ENCODE measurements at places on chromosomes 2 and 18. TPM values are rescaled to one million over a fixed set of nuclear protein-coding genes. Genes with fewer than 3 reads are reported as not detected.

- no peak overlapping the region for H3K27ac ChIP-seq
- no peak overlapping the region for H3K4me3 ChIP-seq
- H3K36me3 ChIP-seq, result no peaks in the 10 kb centered on the region
- DNase-seq, result no peak
- H3K27me3 ChIP-seq, result no peaks in the 10 kb centered on the region
Measured at GRCh38 chr2:203623096-203623495, 83.3 kb upstream of the CD28 start.

- no peak for DNase-seq
- no peaks in the 10 kb centered on the region for H3K36me3 ChIP-seq
- no peaks in the 10 kb centered on the region for H3K27me3 ChIP-seq
- no peak overlapping the region for H3K27ac ChIP-seq
Measured at GRCh38 chr2:119836455-119837142, 76.9 kb downstream of the PTPN4 start.

- H3K36me3 ChIP-seq, result no peaks in the 10 kb centered on the region
- H3K4me3 ChIP-seq, result no peak overlapping the region
- no peaks in the 10 kb centered on the region for H3K4me1 ChIP-seq
- no peak for DNase-seq
- no peaks in the 10 kb centered on the region for H3K27me3 ChIP-seq
Measured at GRCh38 chr2:219918944-219919343, 291.5 kb downstream of the SLC4A3 start.

DNA sequence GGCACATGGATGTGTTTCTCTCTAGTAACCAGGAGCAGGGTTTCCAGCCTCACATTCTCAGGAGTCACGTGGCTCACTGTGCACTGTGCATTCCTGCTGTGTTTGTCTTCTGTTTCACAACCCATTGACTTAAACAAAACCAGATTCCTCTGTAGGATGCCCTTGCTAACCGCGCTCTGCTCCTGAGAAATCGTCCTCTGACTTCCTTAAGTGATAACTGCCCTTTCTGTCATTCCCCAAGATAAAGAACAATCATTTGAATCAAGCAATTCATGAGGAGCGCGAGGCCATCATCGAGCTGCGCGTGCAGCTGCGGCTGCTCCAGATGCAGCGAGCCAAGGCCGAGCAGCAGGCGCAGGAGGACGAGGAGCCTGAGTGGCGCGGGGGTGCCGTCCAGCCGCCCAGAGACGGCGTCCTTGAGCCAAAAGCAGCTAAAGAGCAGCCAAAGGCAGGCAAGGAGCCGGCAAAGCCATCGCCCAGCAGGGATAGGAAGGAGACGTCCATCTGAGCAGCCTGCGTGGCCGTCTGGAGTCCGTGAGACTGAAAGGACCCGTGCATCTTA, 60.2 kb downstream of the RALBP1 start:
- no peaks in the 10 kb centered on the region for H3K27me3 ChIP-seq
- no peak overlapping the region for H3K27ac ChIP-seq

DNA sequence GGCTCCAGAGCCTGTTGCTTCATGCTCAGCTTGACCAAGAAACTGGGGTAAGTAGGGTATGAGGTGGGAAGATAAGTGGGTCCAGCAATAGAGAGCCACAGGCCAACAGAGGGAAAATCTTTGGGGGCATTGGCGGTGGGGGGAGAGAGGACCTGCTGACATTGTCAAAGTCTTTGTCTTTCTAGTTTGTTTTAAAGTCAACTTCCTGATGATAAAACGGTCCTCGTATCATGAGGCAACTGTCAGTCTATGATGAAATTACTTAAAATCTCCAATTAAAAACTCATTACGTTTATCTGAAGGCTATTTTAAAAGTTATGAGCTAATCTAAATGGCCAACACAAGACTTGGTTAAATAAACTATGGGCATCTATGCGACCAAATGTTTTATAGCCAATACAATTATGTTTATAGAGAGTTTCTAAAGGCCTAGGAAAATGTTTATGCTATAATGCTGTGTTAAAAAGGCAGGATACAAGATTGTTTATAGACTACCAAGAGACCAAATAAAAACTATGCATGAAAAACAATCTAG, 84.4 kb upstream of the CD28 start:
- no peaks in the 10 kb centered on the region for H3K27me3 ChIP-seq
- no peaks in the 10 kb centered on the region for H3K36me3 ChIP-seq
- no peak overlapping the region for H3K4me3 ChIP-seq

GRCh38 chr2:70680735-70681134, 87.3 kb downstream of the ADD2 start:
- no peak overlapping the region for H3K4me3 ChIP-seq
- no peak for DNase-seq
- H3K27me3 ChIP-seq, result no peaks in the 10 kb centered on the region
- no peaks in the 10 kb centered on the region for H3K4me1 ChIP-seq
- no peaks in the 10 kb centered on the region for H3K36me3 ChIP-seq

GRCh38 chr2:58638256-58638805, 397.2 kb upstream of the FANCL start:
- no peaks in the 10 kb centered on the region for H3K27me3 ChIP-seq
- no peaks in the 10 kb centered on the region for H3K36me3 ChIP-seq
- no peaks in the 10 kb centered on the region for H3K4me1 ChIP-seq
- H3K27ac ChIP-seq, result no peak overlapping the region
- no peak for DNase-seq

GRCh38 chr2:117536139-117536538, 278.4 kb upstream of the DDX18 start:
- DNase-seq, result no peak
- no peak overlapping the region for H3K27ac ChIP-seq
- H3K4me3 ChIP-seq, result no peak overlapping the region
- no peaks in the 10 kb centered on the region for H3K36me3 ChIP-seq
- H3K4me1 ChIP-seq, result no peaks in the 10 kb centered on the region

- peaks cover 46% of the 10 kb centered on the region for H3K4me1 ChIP-seq
- H3K4me3 ChIP-seq, result peak overlapping the region; percentile 22
Measured at GRCh38 chr2:11830708-11831301, 84.4 kb downstream of the LPIN1 start.

DNA sequence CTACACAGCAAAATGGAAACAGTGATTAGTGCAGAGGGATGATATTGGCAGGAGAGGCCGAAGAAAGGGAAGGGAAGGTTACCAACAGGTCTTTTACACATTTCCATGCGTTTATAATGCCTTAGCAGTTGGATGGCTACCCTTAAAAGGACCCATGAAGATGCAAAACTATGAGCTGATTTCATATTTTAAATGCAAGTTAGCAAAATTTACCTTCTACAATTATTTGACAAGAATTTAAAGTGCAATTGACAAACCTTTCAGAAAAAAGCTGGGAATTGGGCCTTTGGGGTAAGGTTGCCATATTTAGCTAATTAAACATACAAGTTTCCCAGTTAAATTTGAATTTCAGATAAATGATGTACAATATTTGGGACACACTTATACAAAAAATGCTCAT, 13.3 kb downstream of the DNER start:
- no peak overlapping the region for H3K27ac ChIP-seq
- no peak for DNase-seq
- H3K27me3 ChIP-seq, result no peaks in the 10 kb centered on the region
- no peaks in the 10 kb centered on the region for H3K36me3 ChIP-seq
- no peak overlapping the region for H3K4me3 ChIP-seq

GRCh38 chr2:43276962-43277391, 50.6 kb upstream of the ZFP36L2 start:
- H3K36me3 ChIP-seq, result peaks cover 9% of the 10 kb centered on the region
- peaks cover 14% of the 10 kb centered on the region for H3K4me1 ChIP-seq
- no peaks in the 10 kb centered on the region for H3K27me3 ChIP-seq
- no peak overlapping the region for H3K27ac ChIP-seq
- no peak overlapping the region for H3K4me3 ChIP-seq

DNA sequence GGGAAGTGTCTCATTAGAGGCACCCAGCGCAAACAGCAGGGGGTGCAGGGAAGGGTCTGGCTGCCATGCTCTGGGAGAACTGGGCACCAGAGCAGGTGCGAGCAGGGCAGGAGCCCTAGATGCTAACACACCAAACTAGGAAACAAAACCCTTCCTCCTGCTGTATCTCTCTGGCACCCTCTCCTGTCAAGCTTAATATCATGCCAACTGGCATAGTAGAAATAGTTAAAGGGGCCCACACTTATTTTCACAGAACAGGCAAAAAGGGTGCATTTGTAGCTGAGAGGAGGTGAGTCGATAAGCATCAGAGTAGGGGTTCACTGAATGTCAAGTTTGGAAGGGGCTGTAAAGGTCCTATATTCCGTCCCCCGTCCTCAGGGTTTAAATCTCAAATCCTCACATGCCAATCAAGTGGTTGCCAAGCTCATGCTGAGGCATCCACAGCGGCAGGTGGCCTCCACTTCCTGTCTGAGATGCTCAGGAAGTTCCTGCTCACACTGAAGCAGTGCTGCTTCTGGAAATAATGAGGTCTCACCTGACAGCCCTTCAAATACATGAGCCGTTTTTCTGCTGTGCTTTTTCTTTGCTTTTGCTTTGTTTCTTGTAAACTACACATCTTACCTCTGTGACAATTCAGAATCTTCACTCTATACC, 14.9 kb upstream of the ACKR3 start:
- DNase-seq, result no peak
- H3K27ac ChIP-seq, result no peak overlapping the region
- H3K4me1 ChIP-seq, result peaks cover 36% of the 10 kb centered on the region
- H3K36me3 ChIP-seq, result no peaks in the 10 kb centered on the region

Gene DARS1
- 53.0 TPM for polyA plus RNA-seq

DNA sequence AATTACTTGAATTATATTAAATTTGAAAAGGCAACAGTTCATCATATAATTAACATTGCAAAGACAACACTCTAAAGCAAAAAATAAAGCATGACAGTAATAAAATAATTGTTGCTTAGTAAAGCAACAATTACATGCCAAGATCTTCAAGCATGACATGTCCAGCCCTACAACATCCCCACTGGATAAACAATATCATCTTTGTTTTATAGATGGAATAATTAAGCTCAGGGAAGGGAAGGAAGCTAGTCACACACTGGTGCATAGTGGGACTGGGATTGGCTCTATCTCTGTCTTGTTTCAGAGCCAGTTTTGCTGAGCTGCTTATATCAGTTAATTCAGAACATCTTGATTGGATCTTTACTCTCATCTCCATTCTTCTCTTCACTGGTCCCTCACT, 49.9 kb upstream of the PARD3B start:
- H3K36me3 ChIP-seq, result no peaks in the 10 kb centered on the region
- no peak overlapping the region for H3K4me3 ChIP-seq
- H3K4me1 ChIP-seq, result no peaks in the 10 kb centered on the region
- no peak overlapping the region for H3K27ac ChIP-seq
- H3K27me3 ChIP-seq, result no peaks in the 10 kb centered on the region
- no peak for DNase-seq

Gene FKBP1B
- 10.1 TPM for polyA plus RNA-seq

- H3K27me3 ChIP-seq, result peaks cover 26% of the 10 kb centered on the region
- no peak for DNase-seq
- peaks cover 14% of the 10 kb centered on the region for H3K4me1 ChIP-seq
Measured at GRCh38 chr2:24009680-24010476, at the start of gene MFSD2B. MFSD2B (plus strand) TSS chr2:24010085; CDS start chr2:24010097, 12 bp downstream.

DNA sequence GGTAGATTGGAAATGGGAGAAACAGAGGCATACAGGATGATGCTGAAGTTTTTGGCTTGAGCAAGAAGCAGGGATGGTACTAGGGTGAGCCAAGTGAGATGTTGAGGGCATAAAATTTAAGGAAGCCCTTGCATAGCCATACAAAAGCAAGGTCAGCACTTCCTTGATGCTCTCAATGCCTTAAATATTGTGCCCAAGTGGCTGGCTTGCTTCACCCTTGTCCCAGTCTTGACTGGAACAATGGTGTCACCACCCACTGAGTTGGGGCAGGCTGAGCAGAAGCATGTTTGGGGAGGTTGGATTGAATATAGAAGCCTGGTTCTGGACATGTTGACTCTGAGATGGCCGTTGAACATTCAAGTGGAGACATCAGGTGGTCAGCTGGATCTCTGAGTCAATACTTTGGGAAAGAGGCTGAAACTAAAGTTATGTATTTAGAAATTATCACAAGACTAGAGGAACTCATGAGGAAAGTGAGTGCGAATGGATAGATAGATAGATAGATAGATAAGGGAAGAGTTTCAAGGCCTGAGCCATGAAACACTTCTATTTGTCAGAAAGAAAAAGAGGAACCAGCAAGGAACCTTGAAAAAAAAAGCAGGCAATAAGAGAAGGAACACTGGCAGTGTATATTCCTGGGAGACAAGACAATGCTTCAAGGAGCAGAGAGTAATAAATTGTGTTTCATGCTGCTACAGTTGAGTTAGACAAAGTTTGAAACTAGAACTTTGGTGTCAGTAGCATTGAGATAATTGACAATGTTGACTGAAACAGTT, 43.0 kb upstream of the HNMT start:
- H3K27me3 ChIP-seq, result no peaks in the 10 kb centered on the region
- no peak for DNase-seq
- H3K4me1 ChIP-seq, result peaks cover 15% of the 10 kb centered on the region
- H3K36me3 ChIP-seq, result no peaks in the 10 kb centered on the region
- no peak overlapping the region for H3K27ac ChIP-seq

Gene ST6GAL2
- not detected for polyA plus RNA-seq

Gene APCDD1
- polyA plus RNA-seq, result 1.2 TPM

- H3K27me3 ChIP-seq, result no peaks in the 10 kb centered on the region
- DNase-seq, result peak; percentile 26
Measured at GRCh38 chr2:99821039-99821438, 321.4 kb downstream of the AFF3 start.

- no peak for DNase-seq
- H3K27ac ChIP-seq, result no peak overlapping the region
Measured at GRCh38 chr2:62181843-62182242, 14.1 kb upstream of the B3GNT2 start.

Gene ZAP70
- polyA plus RNA-seq, result 0.38 TPM

GRCh38 chr18:12658426-12659138, 675 bp upstream of the SPIRE1 start:
- H3K4me3 ChIP-seq, result peak overlapping the region; percentile 82
- H3K27ac ChIP-seq, result no peak overlapping the region
- peaks cover 19% of the 10 kb centered on the region for H3K4me1 ChIP-seq
- peaks cover 21% of the 10 kb centered on the region for H3K27me3 ChIP-seq
- no peaks in the 10 kb centered on the region for H3K36me3 ChIP-seq

DNA sequence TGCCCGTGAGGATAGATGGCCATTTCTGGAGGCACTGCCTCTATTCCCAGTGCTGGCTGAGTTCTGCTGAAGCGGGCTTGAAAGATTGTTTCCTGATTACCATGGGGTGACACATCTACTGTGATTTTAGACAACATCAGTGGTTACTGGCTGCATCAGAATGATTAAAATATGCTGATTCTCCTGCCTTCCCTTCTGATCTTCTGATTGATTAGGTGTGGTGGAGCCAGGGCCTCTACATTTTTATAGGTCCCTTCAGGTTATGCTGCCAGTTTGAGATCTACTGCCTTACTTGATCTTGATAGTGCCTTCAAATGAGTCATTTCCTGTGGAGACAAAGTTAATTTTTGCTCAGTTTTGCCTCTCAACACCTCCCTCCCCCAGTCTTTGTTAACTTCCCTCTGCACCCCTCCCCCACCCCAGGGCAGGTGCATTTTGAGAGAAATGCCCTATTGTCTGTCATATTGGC, 31.6 kb upstream of the SNORC start:
- no peaks in the 10 kb centered on the region for H3K27me3 ChIP-seq
- peak; percentile 47 for DNase-seq
- peaks cover 31% of the 10 kb centered on the region for H3K4me1 ChIP-seq
- H3K36me3 ChIP-seq, result peaks cover 47% of the 10 kb centered on the region
- peak overlapping the region; percentile 26 for H3K27ac ChIP-seq
- no peak overlapping the region for H3K4me3 ChIP-seq

GRCh38 chr2:40254611-40255010, 197.3 kb downstream of the SLC8A1 start:
- no peak overlapping the region for H3K27ac ChIP-seq
- H3K4me1 ChIP-seq, result no peaks in the 10 kb centered on the region
- no peak overlapping the region for H3K4me3 ChIP-seq
- H3K36me3 ChIP-seq, result no peaks in the 10 kb centered on the region
- no peaks in the 10 kb centered on the region for H3K27me3 ChIP-seq

Gene LYG2
- polyA plus RNA-seq, result not detected

Data from CD14-positive monocyte (primary cell).